CD4-positive, alpha-beta memory T cell (primary cell): ENCODE measurements at places on chromosomes 2 and 18.

- DNase-seq, result no peak
Measured at GRCh38 chr18:42080340-42080739, 125.3 kb downstream of the PIK3C3 start.

DNA sequence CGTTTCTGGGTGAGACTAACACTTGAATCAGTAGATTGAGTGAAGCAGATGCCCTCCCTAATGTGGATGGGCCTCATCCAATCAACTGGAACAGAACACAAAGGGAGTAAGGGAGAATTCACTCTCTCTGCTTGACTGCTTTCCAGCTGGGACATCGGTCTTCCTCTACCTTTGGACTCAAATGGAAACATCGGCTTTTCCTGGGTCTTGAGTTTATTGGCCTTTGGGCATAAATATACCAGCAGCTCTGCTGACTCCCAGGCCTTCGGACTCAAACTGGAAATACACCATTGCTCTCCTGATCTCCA lies 311.6 kb downstream of the STK39 start:
- no peak for DNase-seq

DNA sequence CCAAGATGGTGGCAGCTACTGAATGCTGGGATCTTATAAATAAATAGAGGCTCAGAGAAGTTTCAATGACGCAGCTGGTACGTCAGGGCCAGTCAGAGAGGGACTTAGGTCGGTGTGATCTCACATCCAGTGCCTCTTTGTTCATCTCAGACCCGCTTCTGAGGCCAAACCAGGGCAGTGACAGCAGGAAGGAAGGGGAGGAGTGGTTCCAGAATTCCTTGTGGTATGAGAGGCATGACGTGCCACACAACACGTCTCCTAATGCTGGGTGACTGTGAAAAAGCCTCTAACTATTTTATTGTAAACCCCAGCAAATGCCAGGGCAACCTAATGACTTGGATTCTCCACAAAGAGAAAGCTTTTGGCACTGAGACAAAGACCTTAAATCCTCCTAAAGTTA lies 423.3 kb downstream of the LPIN1 start:
- DNase-seq, result peak; percentile 57

DNA sequence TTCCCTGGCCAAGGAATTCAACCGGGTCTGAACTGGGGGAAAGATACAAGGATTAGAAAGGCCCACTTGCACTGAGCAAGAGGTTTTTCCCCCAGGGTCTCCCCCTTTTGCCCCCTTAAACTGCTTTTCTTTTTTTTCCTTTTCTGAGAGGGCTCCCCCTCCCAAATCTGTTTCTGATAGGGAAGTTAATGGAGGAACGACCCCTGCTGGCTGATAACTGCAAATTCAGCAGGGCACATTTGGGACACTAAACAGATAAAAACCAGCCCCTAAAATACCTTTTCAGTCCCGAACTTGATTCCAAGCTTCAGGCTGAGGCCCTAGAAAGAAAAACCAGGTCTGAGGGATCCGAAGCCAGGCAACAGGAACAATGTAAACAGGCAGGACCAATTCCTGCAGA lies 1012.4 kb upstream of the CRIM1 start:
- DNase-seq, result no peak

- no peak for DNase-seq
Measured at GRCh38 chr2:154570501-154570900, 128.0 kb upstream of the KCNJ3 start.

DNA sequence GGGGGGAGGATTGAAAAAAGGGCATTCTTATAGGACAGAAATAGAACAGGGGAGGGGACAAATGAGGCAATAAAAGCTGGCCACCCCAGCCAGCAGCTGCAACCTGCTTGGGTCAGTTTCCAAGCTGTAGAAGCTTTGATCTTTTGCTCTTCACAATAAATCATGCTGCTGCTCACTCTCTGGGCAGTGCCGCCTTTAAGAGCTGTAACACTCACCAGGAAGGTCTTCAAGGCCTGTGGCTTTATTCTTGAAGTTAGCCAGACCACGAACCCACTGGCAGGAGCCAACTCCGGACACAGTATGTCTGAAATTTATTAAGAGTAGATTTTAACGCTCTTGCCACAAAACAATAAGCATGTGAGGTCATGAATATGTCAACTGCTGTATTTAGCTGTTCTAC lies 649.9 kb upstream of the RAB6C start:
- DNase-seq, result no peak
